ENCODE measurements at places on chromosomes 3 and 15.

GRCh38 chr3:83956431-83956830 lies 1002.4 kb upstream of the CADM2 start:
- no peak for DNase-seq

DNA sequence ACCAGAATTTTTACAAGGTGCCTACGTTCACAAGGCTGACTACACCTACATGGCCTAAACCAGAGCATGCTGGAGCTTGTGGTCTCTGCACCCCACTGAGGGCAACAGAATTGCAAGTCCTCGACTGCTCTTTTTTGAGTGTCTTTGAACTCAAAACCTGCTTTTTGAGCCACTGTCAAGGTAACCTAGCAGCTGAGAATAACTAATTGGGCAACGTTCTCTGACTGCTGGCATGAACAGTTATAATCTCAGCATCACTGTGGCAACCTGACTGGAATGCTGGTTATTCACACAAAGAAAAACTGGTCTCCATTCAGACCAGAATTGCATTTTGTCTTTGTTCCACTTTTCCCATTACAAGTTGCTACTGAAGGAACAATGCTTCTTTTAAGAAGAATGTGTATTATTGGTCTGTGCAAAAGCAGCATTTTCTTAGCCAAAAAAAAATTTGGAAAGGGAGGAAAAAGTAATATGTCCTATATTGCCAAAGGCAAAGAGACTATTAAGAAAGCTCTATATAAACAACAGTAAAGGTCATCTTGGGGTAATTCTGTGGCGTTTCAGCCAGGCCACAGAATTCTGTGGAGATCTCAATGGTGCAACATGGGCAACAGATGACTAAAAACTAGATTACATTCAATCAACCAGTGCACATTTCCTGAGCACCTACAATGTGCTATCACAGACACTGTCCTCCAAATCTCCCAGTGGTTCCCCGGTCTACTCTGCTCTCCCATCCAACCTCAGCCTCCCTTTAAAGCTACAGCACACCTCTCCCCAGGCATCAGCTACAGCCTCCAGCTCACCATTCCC lies 76.8 kb downstream of the TNIK start:
- no peak for DNase-seq

GRCh38 chr3:37024092-37024491 lies 30.8 kb downstream of the MLH1 start:
- no peak for DNase-seq

- no peak for DNase-seq
Observed at GRCh38 chr3:160801386-160802118, 45.5 kb downstream of the PPM1L start.

GRCh38 chr15:90565866-90566265 lies 36.1 kb downstream of the CRTC3 start:
- no peak for DNase-seq

GRCh38 chr3:15116032-15116669 lies 17.2 kb upstream of the RBSN start:
- no peak for DNase-seq

- no peak for DNase-seq
Observed at GRCh38 chr15:38130205-38130567, 122.5 kb upstream of the SPRED1 start.

DNA sequence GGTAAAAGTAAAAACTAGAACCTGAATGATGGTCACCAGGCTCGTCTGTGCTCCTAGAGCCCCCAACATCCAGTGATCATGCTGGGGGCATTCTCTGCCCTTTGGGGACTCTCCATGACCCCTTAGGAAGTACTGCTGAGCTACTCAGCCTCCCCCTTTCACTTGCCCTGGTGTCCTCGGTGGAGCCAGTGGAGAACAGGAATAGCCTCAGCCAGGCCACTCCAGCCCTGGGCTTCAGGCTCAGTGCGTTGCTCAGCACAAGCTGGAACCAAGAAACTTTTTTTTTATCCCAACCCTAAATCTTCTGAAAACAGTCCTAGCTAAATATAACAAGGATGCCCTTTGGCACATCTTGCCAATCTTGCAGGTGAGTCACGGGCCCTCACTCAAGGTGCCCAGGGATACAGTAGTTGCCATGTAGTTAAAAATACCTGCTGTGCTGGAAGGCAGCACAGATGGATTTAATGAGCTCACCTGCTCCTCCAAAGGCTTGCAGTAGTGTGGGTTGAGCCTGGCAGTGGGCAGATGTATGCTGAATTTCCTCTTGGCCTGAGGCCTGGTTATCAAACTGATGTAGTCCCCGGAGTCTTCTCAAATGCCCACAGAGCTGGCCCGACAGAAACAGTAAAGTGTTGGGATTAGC lies 46.9 kb upstream of the TMEM158 start:
- DNase-seq, result no peak

GRCh38 chr3:193960487-193961274 lies 175.3 kb upstream of the HES1 start:
- no peak for DNase-seq

DNA sequence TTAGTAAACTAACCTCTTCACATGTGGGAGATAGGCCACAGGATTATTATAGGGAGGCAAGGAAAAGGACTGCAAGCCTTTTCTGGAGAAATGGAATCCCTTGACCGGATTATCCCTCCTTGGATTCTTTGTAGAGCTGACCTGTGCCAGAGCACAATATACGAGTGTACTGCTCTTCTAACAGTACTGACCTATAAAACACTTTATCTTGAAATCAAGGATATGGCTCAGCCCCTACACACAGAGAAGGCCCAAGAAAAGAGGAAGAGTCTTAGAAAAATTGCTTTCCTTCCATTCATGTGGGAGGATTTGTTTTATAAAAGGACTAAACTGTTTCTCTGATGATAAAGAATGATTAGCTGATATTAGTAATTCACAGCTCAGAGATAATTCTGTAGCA lies 42.2 kb downstream of the DMXL2 start:
- DNase-seq, result no peak

DNA sequence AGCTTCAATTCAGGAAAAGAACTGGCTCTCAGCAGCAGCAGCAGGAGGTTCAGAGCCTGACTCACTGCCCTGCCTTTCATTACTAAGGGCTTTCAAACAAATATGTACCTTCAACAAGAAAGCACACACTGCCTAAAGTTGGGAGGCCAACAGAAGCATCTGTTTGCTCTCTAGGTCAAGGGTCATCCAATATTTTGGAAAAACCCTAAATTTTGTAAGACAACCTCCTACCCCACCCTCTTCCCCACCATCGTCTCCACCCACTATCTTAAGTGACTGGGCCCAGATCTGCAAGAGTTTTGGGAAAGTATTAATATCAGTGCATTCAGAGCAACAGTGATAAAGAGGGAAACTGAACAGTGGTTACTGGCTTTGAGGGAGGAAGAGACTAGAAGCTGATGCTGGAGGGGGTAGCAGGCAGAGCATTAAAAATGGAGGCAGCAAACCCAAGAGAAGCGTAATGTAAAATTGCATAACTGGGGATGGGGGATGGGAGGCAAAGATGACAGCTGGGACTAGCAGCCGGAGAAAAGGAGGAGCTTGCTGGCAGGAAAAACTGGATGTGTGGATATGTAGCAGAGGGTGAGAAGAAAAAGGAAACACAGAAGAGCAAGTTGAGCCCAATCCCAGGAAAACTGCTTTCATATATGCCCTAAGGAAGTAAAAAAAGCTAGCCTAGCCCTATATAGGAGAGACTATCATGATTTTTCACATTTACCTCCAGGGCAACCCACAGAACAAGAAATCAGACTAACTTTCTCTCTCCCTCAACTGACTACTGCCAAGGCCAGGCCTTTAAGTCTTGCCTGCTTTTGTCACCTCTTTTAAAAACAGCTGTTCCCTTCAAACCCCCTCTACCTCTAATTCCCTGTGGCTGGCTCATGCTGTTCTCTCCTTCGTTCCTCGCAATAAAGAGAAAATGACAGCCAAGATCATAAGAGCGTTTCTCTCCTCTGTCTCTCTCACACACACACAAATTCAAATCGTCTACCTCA lies 31.4 kb downstream of the NPTN start:
- DNase-seq, result peak; percentile 5

GRCh38 chr3:73391984-73392383 lies 232.8 kb downstream of the PDZRN3 start:
- no peak for DNase-seq

DNA sequence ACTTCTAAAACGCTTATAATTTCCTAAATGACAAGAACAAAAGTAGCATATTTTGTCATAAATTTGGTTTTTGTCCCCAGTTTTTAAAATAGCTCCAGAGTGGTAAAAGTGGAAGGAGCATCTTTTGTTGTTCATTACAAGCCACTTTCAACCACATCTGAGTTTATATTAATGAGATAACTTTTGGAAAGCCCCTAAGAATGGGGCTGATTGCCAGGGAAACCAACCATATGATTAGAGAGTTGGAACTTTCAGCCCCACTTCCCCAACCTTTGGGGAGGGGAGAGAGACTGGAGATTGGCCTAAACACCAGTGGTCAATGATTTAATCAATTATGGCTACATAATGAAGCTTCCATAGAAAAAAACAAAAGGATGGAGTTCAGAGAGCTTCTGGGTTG lies 57.4 kb downstream of the CPA3 start:
- DNase-seq, result no peak

- DNase-seq, result no peak
Observed at GRCh38 chr3:71451060-71451459, 132.5 kb downstream of the FOXP1 start.

GRCh38 chr15:68352401-68353062 lies 75.0 kb downstream of the FEM1B start:
- DNase-seq, result peak; percentile 84

GRCh38 chr3:9169956-9170850 lies 79.2 kb downstream of the SRGAP3 start:
- no peak for DNase-seq

DNA sequence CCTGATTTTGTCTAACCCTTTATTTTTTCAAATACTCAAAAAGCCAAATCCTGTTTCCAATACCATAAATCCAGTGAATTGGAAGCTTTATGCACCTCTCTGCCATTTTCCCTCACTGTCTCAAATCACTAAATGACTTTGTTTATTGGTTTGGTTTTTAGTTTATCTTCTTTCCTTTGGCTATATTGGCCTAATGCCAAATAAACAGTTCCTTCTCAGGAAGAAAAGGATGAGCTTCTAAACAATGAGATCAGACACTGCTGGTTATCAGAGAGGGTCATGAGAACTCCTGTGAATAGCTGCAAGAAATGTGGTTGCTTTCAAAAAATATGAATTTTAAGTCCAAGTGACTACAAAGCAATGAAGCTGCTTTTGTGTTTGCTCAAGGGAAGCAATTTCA lies 359.9 kb downstream of the MECOM start:
- no peak for DNase-seq

- no peak for DNase-seq
Observed at GRCh38 chr15:66022163-66022525, 152.9 kb downstream of the RAB11A start.

DNA sequence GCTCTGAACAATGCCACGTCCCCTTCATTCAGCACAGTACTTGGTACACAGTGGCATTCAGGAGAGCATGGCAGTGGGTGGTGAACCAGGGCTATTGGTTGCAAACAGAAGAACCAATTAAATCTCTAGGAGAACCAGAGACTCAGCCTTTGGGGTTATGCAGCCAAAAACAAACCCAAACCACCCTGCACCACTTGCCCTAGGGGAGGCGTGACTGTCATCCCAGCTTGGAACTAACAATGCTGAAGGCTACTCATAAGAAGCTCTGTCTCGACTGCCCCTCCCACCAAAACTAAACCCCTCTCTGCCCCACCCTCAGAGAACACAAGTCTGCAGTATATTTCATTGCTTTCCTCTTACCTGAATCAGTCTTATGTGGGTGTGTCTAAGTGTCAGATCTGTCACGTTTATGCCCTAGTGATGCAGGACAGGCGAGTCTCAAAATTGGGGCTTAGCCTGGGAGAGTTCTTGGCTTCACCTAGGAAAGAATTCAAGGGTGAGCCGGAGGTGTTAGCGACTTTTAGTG lies 15.2 kb upstream of the KLHL40 start:
- no peak for DNase-seq

GRCh38 chr15:58269455-58270414 lies 131.6 kb downstream of the AQP9 start:
- DNase-seq, result no peak

- DNase-seq, result no peak
Observed at GRCh38 chr3:143716731-143717130, 131.5 kb downstream of the SLC9A9 start.

- DNase-seq, result no peak
Observed at GRCh38 chr3:166444756-166445155, 607.5 kb upstream of the BCHE start.

- peak; percentile 8 for DNase-seq
Observed at GRCh38 chr15:64521726-64522164, 61.4 kb downstream of the ZNF609 start.

DNA sequence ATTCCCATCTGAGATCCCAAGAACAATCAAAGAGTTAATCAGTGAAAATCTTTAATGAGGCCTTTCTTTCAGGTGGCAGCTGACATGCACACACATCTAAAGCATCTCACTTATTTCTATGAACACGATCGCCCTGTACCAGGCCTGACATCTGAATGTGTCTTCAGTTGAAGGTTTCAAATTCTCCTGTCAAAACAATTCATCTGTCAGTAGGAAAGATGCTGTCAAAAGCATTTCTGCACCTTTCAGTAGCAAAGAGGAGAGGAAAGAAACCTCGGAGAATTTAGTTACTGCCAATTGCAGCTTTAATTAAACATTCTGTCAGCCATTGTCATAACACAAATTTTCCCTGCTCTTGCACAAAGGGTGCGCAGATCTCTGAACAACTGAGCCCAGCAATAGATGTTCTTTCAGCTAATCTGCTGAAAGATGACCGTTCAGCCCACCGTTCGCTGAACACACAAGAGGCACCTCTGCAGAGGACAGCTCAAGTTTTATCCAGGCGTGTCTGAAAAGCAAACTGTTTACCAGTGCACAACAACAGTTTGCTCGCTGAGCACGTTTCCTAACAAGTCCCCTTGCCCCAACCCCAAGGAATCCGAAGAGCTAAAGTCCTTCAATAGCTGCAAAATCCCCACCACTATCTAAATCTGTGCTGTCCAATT lies 34.1 kb downstream of the LRIG1 start:
- no peak for DNase-seq

DNA sequence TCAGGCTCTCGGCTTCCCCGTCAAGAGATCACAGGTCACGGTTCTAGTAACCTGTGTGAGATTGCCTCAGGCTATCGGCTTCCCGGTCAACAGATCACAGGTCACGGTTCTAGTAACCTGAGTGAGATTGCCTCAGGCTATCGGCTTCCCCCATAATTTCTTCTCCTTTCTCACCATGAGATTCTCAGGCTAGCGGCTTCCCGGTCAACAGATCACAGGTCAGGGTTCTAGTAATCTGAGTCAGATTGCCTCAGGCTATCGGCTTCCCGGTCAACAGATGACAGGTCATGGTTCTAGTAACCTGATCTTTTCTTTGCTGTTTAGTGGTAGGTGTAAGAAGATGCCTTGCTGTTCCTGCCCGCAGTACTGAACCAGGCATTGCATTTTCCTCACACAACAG lies 418.2 kb upstream of the ZNF717 start:
- DNase-seq, result no peak

GRCh38 chr3:124372775-124373174 lies 357.5 kb upstream of the UMPS start:
- DNase-seq, result no peak
